ENCODE measurements at places on chromosomes 3 and 15.

GRCh38 chr3:132284781-132285619 lies 32.2 kb upstream of the ACP3 start:
- DNase-seq: no peak

- DNase-seq: peak; percentile 88
Measured at GRCh38 chr15:51751697-51752683, 593 bp downstream of the TMOD2 start.

GRCh38 chr3:111859974-111860859 lies 1.2 kb downstream of the PHLDB2 start:
- no peak for DNase-seq

DNA sequence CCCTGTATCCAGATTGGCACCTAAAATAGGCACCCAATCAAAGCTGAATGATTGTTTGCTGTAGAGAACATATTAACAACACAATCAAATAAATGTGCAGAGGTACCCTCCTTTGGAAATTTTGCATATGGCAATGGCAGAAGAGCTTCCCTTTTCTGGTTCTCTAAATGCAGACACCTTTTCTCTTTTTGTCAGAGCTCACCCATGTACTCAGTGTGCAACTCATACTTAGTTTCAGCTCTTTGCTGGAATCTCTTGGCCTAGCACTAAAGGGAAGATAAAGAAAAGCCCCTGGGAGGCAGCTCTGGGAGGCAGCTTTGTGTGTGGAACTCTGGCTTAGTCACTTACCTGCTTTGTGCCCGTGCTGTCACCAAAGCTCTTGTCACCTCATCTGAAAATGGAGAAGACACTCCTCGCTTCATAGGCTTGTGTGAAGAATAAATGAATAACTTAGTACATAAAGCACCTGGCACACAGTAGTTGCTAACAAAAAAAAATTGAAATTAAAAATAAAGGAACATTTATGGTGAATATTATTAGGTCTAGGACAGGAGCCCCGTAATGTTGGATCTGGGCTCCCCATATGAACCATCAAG lies 28.8 kb downstream of the ST6GAL1 start:
- DNase-seq: no peak

- DNase-seq: no peak
Measured at GRCh38 chr3:115623044-115623868, at the start of gene GAP43. Gene GAP43, plus strand, starts transcription at chr3:115623510. Its CDS starts 180 bp downstream, at chr3:115623690.

DNA sequence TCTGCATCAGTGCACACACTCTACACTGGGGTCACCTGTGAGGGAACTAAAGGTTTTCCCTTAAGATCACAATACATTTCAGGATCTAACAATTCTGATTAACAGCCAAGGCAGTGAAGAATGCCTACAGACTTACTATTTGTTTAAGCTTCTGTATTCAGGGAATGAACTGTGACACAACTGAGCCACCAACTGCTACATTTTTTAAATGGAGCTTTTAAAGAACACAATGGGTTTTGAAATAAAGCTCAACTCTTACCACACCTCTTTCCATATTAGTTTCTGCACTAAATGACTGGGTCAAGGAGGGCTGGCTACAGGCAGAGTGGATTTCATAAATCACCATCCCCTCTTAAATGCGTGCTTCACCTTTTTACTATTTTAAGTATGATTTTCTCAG lies 100.2 kb downstream of the TMCC1 start:
- no peak for DNase-seq

- DNase-seq: peak; percentile 93
Measured at GRCh38 chr15:68229386-68230156, at the start of gene CLN6. Gene CLN6, minus strand, starts transcription at chr15:68229728. Its CDS starts 144 bp downstream, at chr15:68229584.

GRCh38 chr3:145849115-145849514 lies 311.9 kb downstream of the PLOD2 start:
- DNase-seq: no peak

DNA sequence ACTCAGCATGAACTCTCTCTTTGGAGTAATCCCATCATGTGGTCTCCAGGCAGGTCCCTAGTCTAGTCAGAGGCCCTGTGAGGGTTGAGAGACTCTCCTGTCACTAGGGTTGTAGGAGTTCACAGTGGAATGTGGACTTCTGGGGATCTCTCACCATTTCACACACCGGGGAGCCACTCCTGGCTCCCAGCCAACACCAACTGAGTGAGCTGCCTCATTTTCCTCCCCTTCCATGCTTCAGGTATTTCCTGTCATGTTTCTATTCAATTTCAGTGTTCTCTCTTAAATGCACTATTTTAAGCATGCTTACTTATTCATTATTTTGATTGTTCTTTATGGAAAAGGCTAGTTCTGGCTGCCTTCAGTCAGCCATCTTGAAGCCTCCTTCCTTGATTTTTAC lies 467.5 kb upstream of the ARL6 start:
- no peak for DNase-seq

DNA sequence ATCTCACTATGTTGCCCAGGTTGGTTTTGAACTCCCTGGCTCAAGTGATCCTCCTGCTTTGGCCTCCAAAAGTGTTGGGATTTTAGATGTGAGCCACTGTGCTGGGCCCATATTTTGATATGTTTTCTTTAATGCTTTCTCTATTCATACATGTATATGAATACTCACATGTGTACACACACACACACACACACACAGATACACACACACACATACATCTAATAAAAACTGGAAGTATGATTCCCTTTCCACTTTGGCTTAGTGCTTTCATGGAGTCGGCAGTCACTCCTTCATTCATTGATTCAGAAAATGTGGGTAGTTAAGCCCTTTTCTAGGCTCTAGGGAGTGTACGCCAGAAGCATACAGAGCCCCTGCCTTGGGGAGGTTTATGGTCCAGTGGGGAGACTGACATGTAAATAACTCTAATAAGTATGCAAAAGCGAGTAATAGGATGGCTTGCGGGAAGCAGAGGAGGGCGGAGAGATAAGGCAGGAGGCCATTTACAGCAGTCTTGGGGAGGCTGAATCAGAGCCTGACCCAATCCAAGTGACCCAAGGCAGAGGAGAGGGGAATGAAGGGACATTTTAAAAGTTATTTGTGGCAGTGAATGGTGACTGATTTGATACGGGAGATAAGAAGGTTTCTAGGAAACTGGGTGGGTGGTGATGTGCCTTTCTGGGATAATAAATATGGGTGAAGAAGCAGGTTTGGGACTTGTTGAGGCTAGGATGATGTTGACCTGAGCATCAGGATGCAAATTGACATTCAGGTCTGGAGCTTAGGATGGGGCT lies 32.5 kb upstream of the TATDN2 start:
- no peak for DNase-seq

- peak; percentile 89 for DNase-seq
Measured at GRCh38 chr15:101193120-101193644, 58.7 kb downstream of the CHSY1 start.

DNA sequence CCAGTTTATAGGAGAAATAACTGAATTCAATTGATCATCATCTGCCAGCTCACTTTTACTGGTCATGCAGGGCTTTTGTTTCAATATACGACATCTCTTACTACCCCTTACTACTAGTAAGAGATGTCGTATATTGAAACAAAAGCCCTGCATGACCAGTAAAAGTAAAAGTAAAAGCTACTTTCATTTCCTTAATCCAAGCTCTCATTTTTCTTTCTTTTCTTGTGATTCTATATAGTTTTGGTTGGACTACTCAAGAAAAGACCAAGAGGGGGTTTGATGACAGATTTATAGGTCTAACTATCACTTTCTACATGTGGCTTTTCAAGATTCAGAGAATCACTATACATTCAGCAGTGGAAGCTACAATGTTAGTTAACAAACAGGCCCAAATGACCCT lies 1237.3 kb downstream of the ROBO2 start:
- DNase-seq: no peak

DNA sequence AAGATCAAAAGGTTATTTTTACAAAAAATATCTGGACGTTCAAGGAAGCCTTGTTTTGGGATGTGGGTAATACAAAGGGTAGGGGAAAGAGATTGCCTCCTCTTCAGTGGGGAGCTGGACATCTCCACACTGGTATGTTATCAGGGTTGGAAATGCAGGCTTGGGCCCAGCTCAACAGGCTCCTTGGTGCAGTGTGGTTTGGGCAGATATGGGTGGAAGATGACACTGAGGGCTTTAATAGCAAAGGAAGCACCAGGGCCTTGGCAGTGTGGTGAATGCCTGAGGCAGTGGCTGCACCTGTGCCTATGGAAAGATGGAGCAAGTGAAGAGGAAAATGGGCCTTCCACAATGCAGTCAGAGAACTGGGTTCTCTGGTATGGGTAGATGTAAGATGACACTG lies 11.2 kb upstream of the MED12L start:
- no peak for DNase-seq

GRCh38 chr3:174438501-174439145 lies 420.5 kb upstream of the NAALADL2 start:
- no peak for DNase-seq

DNA sequence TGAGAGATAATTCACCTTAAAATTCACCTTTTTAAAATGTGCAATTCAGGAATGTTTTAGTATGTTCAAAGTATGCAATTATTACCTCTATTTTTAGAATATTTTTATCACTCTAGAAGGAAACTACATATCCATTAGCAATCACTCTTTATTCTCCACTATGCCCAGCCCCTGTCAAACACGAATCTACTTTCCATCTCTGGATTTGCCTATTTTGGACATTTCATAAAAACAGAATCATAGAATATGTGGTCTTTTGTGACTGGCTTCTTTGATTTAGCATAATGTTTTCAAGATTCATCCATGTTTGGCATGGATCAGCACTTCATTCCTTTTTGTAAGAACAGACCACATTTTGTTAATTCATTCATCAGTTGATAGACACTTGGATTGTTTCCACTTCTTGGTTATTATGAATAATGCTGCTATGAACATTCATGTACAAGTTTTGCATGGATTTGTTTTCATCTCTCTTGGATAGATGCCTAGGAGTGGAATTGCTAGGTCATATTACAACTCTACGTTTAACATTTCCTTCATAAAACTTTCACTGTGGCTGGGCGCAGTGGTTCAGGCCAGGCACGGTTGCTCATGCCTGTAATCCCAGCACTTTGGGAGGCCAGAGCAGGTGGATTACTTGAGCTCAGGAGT lies 12.7 kb downstream of the HMCES start:
- DNase-seq: no peak

DNA sequence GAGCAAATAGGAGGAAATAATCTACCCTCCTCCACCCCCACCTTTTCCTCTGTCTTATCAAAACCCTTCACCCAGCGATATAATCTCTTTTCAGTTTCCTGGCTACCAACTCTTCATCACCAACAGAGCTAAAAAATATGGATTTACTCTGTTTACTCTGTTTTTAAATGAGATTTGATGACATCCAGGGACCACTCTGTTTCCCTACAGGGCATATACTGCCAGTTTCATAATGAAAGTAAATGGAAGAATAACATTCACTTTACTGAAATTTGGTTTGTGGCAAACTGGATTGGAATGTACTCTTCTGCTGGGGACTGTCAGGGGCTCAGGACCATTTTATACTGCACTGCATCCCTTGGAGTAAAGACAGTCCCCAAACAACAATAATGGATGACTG lies 80.1 kb upstream of the PTX3 start:
- DNase-seq: no peak

GRCh38 chr3:53498806-53499641 lies 4.6 kb downstream of the CACNA1D start:
- no peak for DNase-seq

- DNase-seq: no peak
Measured at GRCh38 chr15:99154271-99154670, 49.4 kb downstream of the SYNM start.

- no peak for DNase-seq
Measured at GRCh38 chr3:151732861-151733260, 866 bp upstream of the AADACL2 start.

- no peak for DNase-seq
Measured at GRCh38 chr3:128783774-128784173, 57.8 kb downstream of the RAB7A start.

- no peak for DNase-seq
Measured at GRCh38 chr15:93080451-93080850, 8.6 kb downstream of the RGMA start.

GRCh38 chr15:40511472-40512133 lies 40.8 kb downstream of the CHST14 start:
- no peak for DNase-seq

DNA sequence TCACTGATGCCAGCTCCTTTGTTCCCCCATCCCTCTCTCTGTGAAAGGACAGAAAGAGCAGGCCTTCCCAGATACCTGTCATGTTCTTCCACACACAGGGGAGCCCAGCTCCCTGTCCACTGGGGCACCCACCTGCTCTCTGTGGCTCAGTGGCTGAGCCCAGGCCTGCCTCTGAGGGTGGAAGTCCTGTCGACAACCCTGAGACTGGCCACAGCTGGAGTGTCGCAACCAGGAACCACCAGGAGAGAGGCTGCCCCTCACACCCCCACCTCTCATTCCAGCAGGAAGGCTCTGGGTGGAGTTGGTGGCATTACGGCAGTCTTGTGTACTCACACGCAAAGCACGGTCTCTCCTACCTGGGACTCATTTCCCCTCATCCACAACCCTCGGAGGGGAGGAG lies 66.3 kb downstream of the MEGF11 start:
- no peak for DNase-seq

DNA sequence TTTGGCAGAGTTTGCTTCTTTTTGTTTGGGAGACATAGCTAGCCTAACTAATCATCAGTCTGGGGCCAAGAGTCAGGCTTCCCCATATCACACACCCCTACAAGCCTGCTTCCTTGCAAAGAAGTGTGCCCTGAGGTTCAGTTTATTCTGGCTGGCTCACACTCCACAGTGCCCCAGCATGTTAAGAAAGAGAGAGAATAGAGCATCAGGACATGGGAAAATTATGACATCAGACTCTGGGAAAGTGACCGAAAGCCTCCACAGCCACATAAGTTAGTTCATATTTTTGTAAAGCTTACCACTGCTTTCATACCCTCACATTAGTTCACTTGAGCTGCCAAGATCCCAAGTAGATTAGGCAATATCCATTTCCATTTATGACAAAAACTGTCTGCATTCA lies 63.0 kb upstream of the CFAP161 start:
- no peak for DNase-seq

DNA sequence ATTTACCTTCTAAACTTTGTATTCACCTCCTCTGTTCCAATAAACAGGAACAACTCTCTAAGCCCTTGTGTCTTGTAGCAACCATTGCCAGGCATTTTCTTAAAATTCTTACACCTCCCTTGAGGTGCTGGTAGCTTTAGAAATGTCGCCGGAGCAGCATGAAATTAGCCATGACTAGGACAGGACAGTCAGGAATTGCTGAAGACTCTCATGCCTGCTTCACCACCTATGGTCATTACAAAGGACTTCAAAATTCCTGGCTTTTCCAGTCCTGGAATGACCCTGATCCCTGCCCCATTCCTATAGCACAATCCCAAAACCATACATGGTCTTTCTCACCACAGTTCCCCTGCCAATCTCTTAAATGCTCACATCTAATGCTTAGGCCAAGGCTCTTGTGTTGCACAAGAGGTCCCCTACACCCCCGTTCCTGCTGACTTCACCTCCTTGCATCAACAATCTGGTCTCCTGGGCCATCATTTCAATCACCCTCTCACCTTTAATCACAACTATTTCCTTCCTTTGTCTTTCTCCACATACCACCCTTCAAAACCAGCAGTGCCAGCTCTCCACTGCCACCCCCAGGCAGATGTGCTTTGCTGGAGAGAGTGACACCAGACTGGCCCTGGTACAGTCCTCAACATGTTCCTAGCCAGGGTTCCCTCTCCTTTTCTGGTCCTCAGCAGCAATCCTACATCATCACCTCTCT lies 113.2 kb upstream of the TJP1 start:
- no peak for DNase-seq
